Glutamatergic neuron (in vitro differentiated cells): ENCODE measurements at places on chromosomes 2 and 18.

- DNase-seq: no peak
Observed at GRCh38 chr18:23970161-23971096, 44.1 kb upstream of the TTC39C start.

- no peak for DNase-seq
Observed at GRCh38 chr18:76967721-76968472, 145.5 kb downstream of the ZNF236 start.

DNA sequence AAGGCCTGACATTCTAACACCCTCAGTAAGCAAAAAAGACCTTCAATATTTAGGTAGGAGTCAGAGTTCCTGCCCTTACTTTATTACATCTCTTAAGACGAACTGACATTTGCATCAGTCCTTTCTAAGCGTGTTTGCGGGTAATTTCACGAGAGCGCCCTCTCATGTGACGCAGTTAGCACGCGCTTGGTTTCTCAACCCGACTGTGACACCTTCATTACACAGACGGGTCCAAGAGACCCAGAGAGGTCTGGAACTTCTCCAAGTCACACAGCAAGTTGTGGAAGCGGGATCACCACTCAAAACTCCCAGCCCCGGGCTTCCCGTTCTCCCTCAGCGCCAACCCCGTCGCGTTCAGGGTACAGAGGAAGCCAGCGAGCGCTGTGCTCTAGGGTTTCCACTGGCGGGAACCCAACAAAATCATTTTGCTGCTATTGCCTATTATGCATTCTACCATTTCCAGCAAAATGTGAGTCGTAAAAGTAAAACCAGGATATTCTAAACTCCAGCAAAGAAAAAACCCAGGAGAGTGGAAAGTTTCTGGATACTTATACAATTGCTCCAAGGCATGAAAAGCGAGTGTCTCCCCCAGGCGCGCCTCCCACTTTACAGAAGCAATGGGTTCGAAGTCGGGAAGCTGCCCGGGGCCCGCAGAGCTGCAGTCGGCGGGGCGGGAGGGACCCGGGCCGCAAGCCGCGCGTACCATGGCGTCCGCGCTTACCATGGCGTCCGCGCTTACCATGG is 601 bp downstream of the ENOSF1 start:
- peak; percentile 36 for DNase-seq

- no peak for DNase-seq
Observed at GRCh38 chr2:113838744-113839444, 51.0 kb upstream of the ACTR3 start.

DNA sequence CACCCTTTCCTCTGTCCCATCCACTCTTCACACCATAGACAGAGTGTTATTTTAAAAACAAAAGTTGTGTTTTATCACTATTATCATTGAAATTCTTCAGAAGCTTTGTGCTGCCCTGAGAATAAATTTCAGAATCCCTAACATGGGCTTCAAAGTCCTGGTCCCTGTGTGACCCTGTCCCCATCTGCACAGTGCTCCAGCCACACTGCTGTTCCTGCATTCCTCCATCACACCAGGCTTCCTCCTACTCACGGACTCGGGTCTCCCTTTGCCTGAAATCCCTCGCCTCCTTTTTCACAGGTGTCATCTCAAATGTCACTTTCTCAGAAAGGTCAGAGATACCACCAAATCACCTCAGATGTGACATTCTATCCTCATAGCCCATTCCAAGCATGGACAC is 8.2 kb upstream of the DTNA start:
- DNase-seq: no peak

DNA sequence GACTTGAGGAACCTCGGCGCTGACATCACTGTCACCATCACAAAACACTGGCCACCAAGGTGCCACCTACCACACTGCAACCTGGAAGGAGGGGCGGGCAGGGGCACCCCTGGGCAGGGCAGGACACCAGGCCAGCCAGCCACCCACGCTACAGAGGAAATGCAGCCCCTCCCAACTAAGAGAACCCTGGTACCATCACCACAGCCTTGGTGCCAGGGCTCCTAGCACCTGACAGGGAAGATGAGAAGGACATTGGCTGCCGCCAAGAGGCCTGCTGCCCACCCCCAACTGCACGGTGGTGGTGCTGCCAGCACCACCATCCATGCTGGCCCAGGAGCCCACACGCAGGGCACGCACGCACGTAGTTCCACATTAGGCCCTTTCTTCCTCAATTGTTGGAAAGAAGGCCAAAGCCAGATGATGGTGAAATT is 88.7 kb downstream of the HDAC4 start:
- DNase-seq: no peak
